ENCODE measurements at places on chromosomes 13 and 19. TPM values are rescaled to one million over a fixed set of nuclear protein-coding genes. Genes with fewer than 3 reads are reported as not detected.

- no peak for DNase-seq
These were observed 54.9 kb upstream of the RANBP3 start for GRCh38 chr19:6032827-6033226.

DNA sequence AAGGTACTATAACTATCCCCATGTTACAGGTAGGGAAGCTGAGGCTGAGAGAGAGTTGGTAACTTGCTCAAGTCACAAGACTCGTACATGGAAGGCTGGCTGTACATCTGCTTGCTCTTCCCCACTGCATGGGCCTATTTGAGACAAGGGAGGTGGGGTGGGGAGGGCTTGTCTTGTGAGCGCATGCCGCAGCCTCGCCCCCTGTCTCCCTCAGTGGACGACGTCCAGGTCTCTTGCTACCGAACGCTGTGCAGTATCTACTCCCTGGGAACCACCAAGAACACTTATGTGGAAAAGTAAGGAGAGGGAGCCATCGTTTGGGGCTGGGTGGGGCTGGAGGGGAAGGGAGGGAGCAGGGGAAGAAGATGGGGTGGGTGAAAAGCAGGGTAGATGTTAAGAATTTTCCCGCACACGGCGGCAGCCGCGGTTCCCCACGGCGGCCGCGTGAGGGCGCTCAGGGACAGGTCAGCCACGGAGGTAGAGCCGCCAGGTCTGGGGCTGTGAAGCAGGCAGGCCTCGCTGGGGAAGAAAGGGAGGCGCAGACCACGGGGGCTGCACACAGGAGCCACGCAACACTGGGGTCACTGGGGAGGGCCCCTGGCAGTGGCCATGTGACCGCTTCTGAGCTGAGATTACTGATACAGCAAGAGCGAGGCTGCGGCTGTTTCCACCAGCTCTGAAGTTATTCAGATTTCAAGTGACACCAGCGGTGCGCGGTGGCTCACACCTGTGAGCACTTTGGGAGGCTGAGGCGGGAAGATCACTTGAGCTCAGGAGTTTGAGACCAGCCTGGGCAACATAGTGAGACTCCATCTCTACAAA is 81.5 kb downstream of the RYR1 start:
- peak; percentile 67 for DNase-seq

- DNase-seq, result no peak
These were observed 192.1 kb upstream of the TSC22D1 start for GRCh38 chr13:44768239-44768638.

GRCh38 chr19:18391509-18392075 is 5.6 kb downstream of the GDF15 start:
- no peak for DNase-seq

DNA sequence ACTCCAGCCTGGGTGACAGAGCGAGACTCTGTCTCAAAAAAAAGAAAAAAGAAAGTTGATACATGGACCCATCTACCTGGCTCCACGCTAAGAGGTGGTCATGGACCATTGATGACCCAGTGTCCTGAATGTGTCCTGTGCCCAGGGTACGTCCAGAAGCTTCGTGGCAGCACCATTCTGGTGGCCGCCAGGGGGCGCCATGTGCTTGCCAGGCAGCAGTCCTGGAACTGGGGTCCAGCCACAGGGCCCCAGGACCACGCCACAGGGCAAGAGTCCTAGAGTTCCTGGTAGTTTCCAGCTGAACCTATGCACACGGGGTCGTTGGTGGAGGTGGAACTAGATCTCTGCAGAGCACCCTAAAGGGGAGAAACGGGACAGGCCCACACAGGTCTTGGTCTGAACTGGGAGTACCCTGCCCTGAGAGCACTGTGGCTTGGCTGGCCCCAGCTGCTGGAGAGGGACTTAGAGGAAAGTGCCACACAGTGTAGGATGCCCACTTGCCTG is 19.9 kb upstream of the FBXO27 start:
- DNase-seq, result peak; percentile 59

- DNase-seq, result no peak
These were observed 2.6 kb downstream of the ACSBG2 start for GRCh38 chr19:6138066-6138465.

GRCh38 chr13:79011179-79011578 is 352.2 kb upstream of the OBI1 start:
- DNase-seq, result no peak

GRCh38 chr19:43779147-43779819 is 1.5 kb downstream of the KCNN4 start:
- DNase-seq, result peak; percentile 85

DNA sequence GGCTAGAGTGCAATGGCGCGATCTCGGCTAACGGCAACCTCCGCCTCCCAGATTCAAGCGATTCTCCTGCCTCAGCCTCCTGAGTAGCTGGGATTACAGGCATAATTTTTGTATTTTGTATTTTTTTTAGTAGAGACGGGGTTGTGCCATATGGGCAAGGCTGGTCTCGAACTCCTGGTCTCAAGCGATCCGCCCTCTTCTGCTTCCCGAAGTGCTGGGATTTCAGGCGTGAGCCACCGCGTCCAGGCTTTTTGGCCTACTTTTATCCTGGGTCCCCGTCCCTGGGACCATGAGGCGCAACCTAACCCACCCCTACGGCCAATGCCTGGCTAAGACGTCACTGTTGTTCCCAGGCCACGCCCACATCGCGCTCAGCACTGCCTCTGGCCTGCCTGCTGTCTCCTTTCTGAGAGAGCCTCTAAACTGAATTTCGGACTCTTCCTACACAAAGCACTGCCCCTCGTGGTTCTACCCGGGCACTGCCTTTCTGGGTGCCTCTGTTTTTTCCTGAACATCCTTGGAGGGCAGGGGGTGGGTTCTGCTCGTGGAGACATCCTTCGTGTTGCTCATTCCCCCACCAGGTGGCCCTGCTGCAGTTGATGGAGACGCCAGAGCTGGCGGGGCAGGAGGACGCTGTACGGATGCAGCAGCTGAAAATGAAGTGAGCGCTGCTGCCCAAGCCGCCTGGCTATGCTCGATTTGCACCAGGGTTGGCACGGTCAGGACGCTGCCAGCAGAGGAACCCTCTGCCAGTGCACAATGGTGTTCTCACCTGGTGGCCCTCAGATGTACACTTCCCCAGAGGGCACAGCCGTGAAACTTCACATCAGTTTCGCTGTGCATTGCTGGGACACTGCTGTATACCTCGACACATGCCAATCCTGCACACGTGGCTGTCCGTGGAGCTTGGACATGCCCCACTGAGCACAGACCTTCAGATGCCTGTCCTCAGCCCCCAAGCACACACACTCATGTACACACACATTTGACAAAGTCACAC is 2.0 kb downstream of the REX1BD start:
- peak; percentile 46 for DNase-seq

- DNase-seq, result no peak
These were observed 24.6 kb downstream of the CYSLTR2 start for GRCh38 chr13:48678316-48678715.

DNA sequence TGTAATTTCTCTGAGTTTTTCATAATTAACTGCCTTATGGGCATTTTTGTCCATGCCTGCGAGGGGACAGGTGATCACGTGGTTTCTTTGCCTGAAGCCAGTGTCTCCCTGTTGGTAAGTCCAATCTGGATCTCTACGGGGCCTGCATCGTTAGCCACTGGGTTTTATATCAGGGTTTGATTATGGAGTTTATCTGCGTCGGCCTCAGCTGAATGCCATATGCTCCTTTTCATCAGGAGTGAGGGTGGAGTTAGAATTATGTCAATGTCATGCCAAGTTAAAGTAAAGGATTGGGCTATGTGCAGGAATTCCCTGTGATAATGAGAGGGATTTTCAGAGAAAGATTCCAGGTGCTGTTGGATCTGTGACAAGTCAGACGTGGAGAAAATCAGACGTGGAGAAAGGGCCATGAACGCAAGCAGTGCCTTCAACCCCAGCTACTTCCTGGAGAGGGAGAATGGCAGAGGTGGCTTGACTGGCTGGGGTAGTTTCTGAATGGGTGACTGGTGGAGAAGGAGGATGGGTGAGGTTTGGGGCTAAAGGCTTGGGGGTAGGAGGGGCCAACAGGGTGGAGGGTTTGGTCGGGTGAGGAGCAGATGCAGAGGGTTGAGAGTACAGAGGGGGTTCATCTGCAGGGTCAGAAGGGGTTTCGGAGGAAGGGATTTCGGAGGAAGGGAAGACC is 24.3 kb downstream of the TMEM255B start:
- no peak for DNase-seq

DNA sequence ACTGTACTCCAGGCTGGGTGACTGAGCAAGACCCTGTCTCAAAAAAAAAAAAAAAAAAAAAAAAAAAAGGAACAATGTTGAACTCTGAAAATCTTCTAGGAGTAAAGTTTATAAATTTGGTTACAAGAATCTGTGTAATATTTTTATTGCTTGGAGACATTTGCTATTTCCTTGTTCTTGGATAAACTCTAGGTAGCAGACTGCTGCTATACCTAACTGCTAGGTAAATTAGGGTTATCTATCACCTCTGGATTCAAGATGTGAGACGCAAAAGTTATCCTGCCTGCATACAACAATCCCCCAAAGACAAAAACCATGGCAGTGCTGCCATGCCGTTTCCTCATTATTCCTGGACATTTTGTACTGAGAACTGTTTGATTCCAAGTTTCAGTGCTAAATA is 33.7 kb downstream of the UBL3 start:
- no peak for DNase-seq

- DNase-seq, result peak; percentile 94
These were observed at the start of gene NFIC for GRCh38 chr19:3365836-3366752. NFIC (plus strand) TSS chr19:3366583; CDS start chr19:3366637, 54 bp downstream.

GRCh38 chr19:55036058-55036457 is 2.0 kb downstream of the GP6 start:
- DNase-seq, result no peak

DNA sequence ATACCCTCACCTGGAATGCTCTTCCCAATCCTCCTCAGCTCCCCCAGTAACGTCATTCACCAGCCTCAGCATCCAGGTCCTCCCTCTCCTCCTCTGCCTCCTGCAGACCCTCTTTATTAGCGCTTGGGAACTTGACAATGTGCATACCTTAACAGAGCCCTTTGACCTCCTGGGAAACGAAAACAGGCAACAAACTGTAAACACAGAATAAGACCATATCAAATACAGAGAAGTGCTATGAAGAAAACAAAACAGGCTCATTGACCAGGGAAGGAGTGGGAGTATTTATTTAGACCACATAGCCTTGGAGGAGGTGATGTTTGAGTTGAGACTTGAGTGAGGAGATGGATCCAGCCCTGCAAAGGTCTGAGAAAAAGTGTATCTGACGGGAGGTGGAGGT is 107.9 kb upstream of the SLC7A1 start:
- no peak for DNase-seq

DNA sequence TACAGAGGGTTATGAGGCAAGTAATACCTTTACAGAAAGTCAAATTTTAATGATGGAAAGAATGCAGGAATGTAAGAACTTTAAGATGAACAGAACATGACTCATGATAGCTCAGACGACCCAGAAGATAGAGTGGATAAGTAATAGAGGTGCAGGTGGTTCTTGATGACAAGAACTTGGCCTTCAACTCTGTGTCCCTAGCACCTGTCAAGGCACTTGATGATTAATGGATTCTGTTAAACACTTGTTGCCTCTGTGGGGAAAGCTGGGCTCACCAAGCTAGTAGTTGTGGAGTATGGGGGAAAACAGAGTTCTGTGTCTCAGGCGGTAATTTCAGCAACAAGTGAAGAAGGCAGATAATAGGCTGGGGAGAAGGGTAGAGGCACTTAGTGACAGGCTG is 306.2 kb downstream of the ATP8A2 start:
- DNase-seq, result no peak

DNA sequence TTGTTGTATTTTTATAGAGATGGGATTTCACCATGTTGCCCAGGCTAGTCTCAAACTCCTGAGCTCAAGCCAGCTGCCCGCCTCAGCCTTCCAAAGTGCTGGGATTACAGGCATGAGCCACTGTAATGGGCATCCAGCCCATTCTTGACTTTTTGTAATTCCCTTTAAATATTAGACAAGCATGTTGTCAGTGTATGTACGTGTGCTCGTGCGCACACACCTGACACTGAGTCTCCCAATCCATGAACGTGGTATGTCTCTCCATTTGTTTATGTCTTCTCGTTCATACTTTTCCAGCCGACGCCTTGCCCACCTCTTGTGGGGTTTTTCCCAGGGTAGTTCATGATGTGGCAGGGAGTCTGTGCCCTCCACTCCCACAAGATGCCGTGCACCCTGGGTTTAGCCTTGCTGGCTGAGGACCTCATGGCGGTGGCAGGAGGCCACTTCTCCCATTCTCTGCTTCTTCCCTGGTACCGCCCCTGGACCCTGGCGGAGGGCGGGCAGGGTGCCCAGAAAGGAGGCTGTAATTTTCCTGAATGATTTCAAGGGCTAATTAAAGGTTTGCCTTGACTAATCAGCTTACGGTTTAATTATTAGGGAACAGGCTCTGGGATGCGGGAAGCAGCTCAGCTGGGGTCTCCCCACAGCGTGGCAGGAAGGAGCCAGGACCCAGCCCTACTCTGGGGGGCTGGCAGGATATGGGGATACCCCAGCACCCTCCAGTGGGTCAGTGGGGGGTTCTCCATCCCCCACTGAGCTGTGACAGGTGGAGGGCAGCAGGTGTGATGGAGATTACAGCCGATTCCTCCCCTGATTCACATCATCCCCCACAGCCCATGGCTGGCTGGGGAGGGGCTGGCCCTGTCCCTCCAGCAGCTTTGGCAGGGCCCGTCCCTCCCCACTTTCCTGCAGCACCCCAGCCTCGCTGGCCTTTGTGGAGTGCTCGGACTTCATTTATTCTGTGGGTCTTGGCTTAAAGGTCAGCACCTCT is 12.9 kb downstream of the PAK4 start:
- DNase-seq, result no peak

- DNase-seq, result no peak
These were observed 212.7 kb downstream of the DIAPH3 start for GRCh38 chr13:59951011-59951410.

GRCh38 chr13:108346376-108346775 is 76.9 kb downstream of the TNFSF13B start:
- DNase-seq, result no peak

DNA sequence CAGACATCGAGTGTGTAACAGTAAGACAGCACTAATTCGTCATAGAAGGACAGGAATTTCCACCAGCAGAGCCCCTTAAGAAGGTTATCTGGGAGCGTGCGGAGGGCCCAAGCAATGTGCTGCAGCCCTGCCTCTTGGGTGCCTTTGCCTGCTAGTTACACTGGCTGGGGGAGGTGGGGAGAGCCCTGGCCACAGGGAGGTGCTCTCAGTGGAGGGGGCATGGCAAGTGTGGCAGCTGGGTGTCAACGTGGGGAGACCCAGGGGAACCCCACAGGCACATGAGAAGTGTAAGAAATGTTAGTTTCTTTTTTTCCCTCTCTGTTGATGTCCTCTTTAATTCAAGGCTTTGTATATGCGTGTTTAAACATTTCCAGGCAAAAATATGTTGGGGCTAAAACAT is 50.9 kb upstream of the TMTC4 start:
- no peak for DNase-seq

GRCh38 chr13:45411221-45411620 is 7.0 kb downstream of the SLC25A30 start:
- DNase-seq, result no peak

DNA sequence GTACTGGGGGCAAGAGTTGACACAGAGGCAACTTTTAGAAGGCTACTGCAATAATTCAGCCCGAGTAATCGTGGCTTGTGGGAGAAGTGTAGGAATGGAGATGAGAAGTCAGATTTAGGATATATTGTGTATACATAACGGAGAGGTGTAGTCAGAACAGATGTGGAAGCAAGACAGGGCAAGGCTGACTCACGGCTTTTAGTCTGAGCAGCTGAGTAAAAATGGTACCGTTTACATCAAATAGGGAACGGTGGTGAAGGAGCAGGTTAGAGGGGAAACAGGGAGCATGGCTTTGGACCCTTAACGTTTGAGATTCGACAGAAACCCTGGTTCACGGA is 796 bp upstream of the LSM14A start:
- DNase-seq, result no peak

ZNF20 gene
- 1.9 TPM for total RNA-seq

TUBA3C gene
- not detected for total RNA-seq

SLC27A1 gene
- total RNA-seq, result 21.0 TPM

TPTE2 gene
- not detected for total RNA-seq

DACH1 gene
- total RNA-seq, result 7.3 TPM

RFXAP gene
- 5.0 TPM for total RNA-seq

ATP7B gene
- total RNA-seq, result 3.5 TPM
